ENCODE measurements at places on chromosomes 4 and X. TPM values are rescaled to one million over a fixed set of nuclear protein-coding genes. Genes with fewer than 3 reads are reported as not detected.

GRCh38 chr4:21819086-21819485 is 129.5 kb downstream of the KCNIP4 start:
- DNase-seq: no peak

XAGE1B gene
- total RNA-seq: not detected

CPZ gene
- 7.0 TPM for total RNA-seq

DNA sequence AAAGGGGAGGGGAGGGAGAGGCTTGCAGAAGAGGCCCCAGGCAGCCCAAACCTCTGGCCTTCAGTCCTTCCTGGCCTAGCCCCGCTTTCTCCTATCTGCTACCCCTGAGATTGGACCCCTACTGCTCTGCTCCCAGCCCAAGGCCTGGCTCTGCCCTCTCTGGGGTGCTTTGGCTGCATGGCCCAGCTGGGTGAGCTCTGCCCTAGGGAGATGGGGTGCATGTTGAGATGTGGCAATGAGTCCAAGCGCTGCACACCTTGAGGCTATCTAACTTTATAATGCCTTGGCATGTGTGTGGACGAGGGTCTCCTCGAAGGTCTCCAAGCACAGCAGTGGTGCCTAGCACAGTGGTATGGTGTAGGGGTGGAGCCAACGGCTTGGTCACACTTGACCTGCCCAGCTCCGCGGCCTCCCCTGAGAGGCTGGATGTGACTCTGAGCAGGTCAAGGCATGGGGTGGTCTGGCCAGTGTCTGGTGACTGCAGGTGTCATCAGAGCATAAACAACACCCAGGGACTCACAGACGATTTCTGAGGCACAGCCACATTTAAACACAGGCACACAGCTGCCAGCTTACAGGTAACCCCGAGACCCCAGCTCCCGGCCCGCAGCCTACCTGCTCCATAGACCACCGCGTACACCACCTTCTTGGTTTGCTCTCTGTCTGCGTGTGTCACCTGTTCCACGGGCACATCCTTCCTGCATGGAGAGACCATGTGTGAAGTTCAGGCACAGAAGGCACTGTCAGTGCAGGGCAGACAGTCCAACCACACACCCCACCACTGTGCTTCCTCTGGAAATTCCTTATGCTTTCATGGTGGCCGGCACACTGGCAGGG is 36.3 kb downstream of the NAT8L start:
- DNase-seq: no peak

DNA sequence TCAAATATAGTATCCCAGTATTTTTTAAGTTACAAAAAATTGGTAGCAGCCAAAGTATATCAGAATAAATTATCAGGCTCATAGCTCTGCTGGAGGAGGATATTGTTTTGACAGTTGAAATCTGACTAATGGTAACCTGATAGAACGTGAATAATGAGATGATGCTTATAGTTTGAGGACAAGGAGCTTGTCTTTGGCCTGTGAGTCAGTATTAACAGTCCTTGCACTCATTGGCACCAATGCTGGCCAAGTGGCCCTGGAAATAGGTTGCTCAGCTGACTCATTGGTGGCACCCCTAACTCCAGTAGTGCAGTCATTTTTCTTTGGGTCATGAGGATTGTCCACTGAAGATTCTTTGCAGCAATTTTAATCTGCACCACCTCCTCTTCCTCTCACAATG is 203.3 kb upstream of the JADE1 start:
- DNase-seq: no peak

DNA sequence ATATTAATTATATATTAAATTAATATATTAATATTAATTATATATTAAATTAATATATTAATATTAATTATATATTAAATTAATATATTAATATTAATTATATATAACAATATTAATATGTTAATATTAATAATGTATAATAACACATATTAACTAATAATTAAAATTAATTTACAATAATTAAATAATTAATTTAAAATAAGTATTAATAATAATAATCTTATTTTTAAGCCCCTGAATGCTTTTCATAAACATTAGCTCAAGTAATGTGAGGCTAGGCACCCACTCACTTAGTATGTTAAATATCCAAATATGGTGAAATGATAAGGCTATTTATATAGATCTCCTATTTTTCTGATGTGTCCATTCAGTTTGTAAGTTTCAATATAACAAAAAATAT is 26.9 kb downstream of the NKX6-1 start:
- no peak for DNase-seq

- no peak for DNase-seq
Measured at GRCh38 chr4:130309221-130309620, 1213.3 kb downstream of the C4orf33 start.

DNA sequence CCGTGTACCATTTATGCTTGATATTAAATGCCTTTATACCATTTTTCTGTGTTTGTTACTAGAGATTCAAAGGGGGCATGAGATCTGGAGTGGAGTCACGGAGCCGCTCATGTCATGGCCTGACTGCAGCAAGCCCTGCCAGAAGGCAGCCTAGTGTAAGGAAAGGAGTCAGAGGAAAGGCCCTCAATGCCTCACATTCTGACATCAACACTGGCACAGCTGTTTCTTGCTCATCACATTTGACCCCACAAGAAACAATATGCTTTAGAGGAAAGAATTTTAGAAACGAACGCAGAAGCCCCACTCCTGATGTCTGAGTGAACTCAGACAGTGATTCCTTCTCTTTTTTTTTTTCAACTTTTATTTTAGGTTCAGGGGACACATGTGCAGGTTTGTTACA is 322.4 kb upstream of the CPEB2 start:
- DNase-seq: no peak

GRCh38 chr4:189516902-189517301 is 423.8 kb upstream of the FRG1 start:
- DNase-seq: no peak

DNA sequence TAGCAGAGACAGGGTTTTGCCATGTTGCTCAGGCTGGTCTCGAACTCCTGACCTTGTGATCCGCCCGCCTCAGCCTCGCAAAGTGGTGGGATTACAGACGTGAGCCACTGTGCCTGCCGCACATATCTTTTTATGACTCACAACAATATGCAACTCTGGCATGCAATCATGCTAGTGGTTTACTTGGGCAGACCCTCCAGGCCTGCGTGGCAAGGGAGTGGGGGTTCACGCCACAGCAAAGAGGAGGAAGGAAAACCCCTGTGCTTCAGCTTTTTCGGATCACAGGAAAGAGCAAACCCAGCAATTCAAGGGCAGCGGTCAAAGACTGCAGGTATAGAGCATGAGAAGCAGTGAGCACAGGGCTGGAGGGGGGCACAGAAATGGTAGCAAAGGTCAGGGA is 48.3 kb upstream of the CD99 start:
- DNase-seq: no peak

GRCh38 chrX:31260351-31260750 is 188.5 kb upstream of the FTHL17 start:
- no peak for DNase-seq

DNA sequence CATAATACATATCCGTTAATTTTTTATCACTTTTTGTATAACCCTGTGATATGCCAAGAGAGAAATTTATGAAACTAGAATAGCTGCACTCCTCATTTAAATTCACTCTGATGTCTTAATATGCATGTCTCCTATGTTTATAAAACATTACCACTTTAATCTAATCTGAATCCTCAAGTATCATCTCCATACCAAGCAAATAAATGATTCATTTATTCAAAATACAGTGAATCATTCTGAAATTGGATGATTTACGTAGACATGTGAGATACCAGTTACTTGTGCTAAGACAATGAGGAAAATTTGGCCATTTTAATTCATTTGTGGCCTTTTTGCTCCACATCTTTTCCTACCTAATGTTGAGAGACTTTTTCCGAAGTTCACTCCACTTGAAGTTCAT is 435.1 kb upstream of the FTHL17 start:
- no peak for DNase-seq

TBC1D9 gene
- total RNA-seq: 27.2 TPM

TCEAL6 gene
- not detected for total RNA-seq

GRCh38 chrX:118730500-118731247 is 3.3 kb downstream of the IL13RA1 start:
- DNase-seq: no peak

- no peak for DNase-seq
Measured at GRCh38 chr4:78237360-78237759, 180.2 kb downstream of the FRAS1 start.

TMEM47 gene
- 20.7 TPM for total RNA-seq
